ENCODE measurements at places on chromosomes 11 and 22.

DNA sequence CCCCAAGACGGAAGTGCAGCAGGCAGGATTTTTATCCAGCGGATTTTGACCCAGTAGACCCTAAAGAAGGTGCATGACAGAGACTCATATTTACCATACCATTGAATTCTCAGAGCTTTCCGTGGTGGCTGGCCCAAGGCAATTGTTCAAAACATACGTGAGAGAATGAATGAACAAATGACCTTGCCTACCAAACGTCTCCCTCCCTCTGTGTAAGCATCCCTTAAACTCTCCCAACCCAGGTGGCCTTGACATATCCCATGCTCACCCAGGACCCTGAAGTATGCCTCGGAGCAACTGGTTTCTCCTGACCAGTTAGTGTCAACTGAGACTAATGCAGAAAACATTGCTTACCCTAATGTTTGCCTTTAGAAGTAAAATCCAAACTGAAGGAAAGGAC is 154.9 kb downstream of the TEAD1 start:
- DNase-seq, result no peak

DNA sequence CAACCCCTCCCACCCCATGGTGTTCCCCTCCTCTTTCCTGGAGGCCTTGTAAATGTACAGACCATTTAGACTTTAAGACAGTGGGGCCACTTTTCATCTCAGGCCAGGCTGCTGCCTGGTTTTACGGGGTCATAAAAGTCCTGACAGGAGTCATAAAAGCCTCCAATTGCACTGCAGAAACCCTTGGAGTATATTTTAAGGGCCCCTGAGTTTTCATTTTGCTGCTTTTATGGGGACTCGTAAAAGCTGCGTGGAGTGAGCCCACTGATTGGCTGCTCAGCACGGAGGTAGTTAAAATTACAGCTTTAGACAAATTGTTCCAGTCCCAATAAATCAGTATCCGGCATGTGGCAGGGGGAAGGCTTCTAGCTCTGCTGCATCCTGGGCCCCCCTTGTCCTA is 627.6 kb downstream of the NTM start:
- DNase-seq, result no peak

GRCh38 chr22:46175631-46176030 is 25.3 kb downstream of the PPARA start:
- DNase-seq, result no peak

- DNase-seq, result peak; percentile 43
Measured at GRCh38 chr11:63574856-63575602, 11.8 kb upstream of the PLAAT2 start.

- DNase-seq, result no peak
Measured at GRCh38 chr22:45688600-45689080, 17.0 kb downstream of the ATXN10 start.

- no peak for DNase-seq
Measured at GRCh38 chr11:130129922-130130321, 29.7 kb upstream of the ST14 start.

DNA sequence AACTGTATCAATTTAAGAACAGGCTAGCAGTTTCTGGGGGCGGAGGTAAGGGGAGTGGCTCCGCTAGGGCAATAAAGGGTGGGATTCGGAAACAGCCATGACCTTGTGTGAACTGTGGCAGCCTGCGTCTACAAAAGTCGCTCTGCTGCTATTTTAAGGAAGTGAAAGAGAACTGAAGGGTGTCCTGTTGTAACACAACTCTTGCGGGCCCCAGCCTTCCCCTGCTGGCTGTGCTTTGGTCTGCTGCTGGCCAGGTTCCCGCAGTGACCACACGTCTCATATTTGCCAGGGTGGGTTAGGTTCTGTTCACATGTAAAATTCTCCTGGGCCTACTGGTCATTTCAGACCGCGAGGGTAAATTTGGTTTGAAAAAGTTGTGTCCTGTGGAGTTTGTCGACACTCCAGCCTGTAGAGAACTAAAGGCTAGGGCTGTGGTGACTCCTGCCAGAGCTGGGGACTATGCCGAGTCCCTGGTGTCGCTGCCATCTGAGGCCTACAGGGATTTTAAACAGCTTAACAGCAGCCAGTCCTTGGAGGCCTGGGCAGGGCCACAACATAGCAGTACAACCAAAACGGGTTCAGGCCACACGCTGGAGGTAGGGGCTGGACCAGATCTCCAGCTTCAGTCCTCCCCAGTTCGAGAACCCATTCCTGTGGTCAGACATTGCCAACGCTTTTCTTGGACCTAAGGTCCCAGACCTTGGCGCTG is 1.1 kb upstream of the PPFIBP2 start:
- DNase-seq, result peak; percentile 88

DNA sequence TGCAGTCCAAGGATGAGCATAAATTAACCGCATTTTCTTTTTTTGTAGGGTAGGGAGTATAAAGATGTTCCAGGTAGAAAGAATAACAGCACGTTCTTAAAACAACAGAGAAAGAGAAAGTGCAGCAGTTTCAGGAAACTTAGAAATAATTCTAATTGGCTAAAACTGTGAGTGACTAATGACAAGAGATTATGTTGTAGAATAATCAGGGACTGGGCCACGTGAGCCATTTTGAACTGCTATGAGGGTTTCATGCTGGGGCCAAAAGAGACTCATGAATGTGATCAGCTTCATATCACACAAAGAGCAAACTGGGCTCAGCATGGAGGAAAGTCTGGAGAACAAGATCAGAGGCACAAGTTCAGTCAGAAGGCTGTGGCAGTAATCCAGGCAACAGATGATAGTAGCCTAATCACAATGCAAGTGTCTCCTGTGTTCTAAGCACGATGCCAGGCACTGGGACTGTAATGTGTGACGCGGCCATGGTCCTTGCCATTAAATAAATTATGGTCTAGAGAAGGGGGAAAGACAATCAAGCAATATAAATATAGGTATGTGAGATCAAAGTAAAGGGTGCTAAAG is 17.9 kb downstream of the CWF19L2 start:
- DNase-seq, result no peak

- DNase-seq, result no peak
Measured at GRCh38 chr11:48051217-48051830, 71.0 kb downstream of the PTPRJ start.

DNA sequence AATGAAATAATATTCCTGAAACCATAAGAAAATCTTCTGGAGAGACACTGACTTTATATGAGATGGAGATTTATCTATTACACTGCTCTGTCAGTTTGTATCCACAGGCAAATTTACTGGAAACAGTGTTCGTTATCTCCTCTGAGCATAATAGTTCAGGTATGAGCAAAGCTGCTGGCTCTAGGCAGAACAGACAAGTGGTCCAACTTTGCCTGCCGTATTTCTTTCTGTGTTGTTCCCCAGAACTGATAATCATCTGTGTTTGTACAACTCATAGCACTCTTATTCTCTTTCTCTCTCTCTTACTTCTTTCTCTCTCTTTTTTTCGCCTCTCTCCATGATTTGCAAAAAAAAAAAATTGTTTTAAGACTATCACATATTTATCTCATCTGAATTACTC is 623.8 kb upstream of the CHORDC1 start:
- no peak for DNase-seq

GRCh38 chr11:71440021-71440755 is 8.0 kb downstream of the DHCR7 start:
- no peak for DNase-seq

DNA sequence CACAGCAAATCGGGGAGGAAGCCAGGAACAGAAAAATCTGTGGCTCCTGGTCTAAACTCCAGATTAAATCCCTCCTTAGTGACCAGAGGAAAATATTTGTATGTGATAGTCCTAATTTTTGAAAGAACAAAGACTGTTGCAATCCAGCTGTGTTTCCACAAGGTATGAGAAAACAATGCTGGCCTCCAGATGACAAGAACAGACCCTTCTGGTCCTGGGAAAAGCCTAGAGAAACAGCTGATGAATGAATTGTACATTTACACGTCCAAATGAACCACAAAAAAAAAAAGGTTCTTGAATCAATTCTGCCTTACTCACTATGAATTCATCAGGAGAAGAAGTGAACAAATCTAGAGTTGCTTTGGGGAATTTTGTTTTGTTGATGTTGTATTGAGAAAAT is 63.7 kb downstream of the ETS1 start:
- no peak for DNase-seq

DNA sequence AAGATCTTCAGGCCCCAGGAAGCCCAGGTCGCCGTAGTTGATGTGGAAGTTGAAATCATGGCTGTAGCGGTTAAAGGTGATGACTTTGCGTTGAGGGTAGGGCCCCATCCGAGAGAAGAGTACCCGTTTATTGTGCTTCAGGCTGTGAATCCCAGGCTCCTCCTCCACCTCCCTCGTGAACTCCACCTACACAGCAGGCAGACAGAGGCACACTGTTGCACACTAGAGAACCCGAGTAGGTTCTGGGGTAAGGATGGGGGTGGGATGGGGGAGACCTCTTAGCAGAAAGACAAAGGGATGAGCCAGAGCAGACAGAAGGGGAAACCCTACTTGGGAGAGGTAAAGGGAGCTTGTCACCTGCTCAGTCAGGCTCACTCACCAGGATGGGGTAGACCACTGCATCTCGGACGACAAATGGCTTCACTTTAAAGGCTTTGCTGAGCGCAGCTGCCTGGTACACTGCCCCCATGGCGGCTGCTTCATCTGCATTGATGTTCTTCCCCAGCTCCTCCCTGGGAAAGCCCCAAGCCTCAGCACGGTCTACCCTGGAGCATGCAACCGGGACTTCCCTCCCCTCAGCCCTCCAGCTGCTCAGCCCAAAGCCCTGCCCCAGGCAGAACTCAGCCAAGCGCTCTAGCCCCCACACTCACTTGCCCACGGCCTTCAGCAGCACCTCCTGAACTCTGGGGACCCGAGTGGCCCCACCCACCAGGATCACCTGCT is 5.4 kb downstream of the HYOU1 start:
- no peak for DNase-seq

- DNase-seq, result no peak
Measured at GRCh38 chr22:48394787-48395186, 1432.9 kb downstream of the BRD1 start.

DNA sequence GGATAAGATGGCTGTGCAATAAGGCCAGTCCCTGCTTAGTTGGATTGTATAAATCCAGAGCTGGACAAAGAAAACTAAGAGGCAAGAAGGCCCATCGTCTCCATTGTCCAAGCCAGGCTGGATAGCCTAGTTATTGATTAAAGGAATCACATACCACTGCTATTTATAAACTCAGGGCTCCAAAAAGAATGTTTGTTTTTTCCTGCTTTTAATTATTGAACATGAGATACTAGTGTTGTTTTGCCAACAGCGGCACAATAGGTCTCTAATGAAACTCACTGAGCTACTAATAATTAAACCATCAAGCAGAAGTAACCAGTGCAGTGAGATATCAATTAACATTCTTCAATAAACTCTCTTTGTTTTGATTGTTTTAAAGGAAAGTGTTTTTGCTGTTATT is 259.7 kb downstream of the INSC start:
- no peak for DNase-seq

GRCh38 chr11:6655020-6655789 is 404 bp downstream of the DCHS1 start:
- DNase-seq, result peak; percentile 66

GRCh38 chr11:560305-561147 is at the start of the genes LMNTD2 and RASSF7:
Gene LMNTD2 (minus strand): TSS chr11:560738. CDS start chr11:560716, 22 bp downstream.
Gene RASSF7 (plus strand): TSS chr11:560970. CDS start chr11:561769, 799 bp downstream.
- DNase-seq, result peak; percentile 93
